Large intestine (tissue), 12 donors: ENCODE measurements at places on chromosomes 5 and 9.

GRCh38 chr5:14054111-14054854 is 88.9 kb upstream of the TRIO start:
- no peaks in the 10 kb centered on the region for H3K27me3 ChIP-seq
- DNase-seq, result no peak
- H3K27ac ChIP-seq, result no peak overlapping the region
- no peak overlapping the region for H3K4me3 ChIP-seq

DNA sequence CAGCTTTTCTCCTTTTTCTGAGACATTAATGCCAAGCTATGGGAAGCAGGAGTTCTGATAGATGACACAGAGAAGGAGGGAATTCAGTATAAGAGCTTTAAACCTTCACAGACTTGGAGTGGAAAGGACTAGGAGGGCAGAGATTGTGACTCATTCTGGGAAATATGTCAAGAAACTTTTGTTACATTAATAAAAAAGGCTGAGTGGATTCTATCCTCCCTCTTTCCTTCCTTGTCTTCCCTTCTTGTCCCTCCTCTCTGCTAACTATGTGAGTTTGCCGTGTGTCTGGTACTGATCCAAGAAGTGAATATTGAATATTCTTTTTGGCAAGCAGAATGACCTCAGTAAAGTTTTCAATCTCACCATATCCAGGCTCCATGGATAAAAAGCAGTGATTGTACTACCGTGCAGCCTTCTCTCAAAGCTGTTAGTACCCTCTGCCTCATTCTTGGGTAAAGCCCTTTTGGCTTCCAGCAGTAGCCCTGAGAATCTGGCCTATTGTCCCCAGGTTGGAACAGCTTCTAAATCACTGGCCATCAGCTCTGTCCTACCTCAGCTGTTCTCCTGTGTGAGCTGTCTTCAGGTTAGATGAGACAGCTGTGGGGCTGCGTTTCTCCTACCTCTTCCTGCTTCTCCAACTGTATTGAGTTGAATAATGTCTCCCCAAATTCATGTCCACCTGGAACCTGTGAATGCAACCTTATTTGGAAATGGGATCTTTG is 73.9 kb downstream of the ATG10 start:
- H3K4me3 ChIP-seq, result no peak overlapping the region
- no peaks in the 10 kb centered on the region for H3K4me1 ChIP-seq
- no peaks in the 10 kb centered on the region for H3K27me3 ChIP-seq
- no peaks in the 10 kb centered on the region for H3K36me3 ChIP-seq

- H3K27ac ChIP-seq, result no peak overlapping the region
- peaks cover 4% of the 10 kb centered on the region for H3K27me3 ChIP-seq
- no peaks in the 10 kb centered on the region for H3K36me3 ChIP-seq
- H3K4me1 ChIP-seq, result peaks cover 3% of the 10 kb centered on the region
- no peak overlapping the region for H3K4me3 ChIP-seq
These were observed 50.4 kb upstream of the MVB12B start for GRCh38 chr9:126276056-126276728.

DNA sequence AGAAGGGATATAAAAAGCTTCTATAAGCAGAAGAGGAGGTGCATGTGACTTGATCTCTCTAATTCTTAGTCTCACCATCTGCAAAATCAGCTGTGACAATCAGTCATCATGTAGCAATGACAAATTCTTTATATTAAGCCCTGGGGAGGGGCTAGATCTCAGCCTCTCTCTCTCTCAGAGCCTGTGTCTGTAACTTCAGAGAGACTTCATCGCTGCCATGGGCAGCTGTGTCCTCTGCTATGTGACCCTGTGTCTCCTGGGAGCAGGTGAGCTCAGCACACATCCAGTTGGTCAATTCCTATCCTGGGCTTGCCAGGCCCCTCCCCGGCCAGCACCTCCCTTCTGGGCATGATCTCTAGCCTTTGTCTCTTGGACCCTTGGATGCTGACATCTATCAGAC is 109.6 kb downstream of the ANKRD18B start:
- no peaks in the 10 kb centered on the region for H3K4me1 ChIP-seq
- no peaks in the 10 kb centered on the region for H3K36me3 ChIP-seq
- no peak overlapping the region for H3K4me3 ChIP-seq
- H3K27ac ChIP-seq, result no peak overlapping the region
- DNase-seq, result no peak

DNA sequence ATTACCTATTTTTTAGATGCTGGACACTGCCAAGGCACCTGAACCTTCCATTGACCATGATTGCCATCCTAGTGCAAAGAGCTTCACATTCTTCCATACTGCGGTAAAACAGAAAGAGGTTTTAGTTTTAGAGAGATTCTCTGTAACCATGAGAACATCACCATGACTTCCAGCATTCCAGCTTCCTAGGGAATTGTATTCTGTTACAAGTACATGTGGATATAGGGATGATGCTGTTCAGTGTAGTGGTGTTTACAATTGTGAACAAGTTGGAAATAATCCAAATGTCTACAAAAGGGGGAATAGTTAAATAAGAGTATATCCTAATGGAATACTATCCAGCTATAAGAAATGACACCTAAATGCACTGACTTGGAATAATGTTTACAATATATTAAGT is 22.4 kb downstream of the NIPSNAP3B start:
- H3K4me3 ChIP-seq, result no peak overlapping the region
- H3K27ac ChIP-seq, result no peak overlapping the region
- no peaks in the 10 kb centered on the region for H3K27me3 ChIP-seq
